ENCODE measurements at places on chromosomes 12 and 14. TPM values are rescaled to one million over a fixed set of nuclear protein-coding genes. Genes with fewer than 3 reads are reported as not detected.
A peak's percentile ranks its signal among the peaks of the same experiment; 100 is the strongest.

DNA sequence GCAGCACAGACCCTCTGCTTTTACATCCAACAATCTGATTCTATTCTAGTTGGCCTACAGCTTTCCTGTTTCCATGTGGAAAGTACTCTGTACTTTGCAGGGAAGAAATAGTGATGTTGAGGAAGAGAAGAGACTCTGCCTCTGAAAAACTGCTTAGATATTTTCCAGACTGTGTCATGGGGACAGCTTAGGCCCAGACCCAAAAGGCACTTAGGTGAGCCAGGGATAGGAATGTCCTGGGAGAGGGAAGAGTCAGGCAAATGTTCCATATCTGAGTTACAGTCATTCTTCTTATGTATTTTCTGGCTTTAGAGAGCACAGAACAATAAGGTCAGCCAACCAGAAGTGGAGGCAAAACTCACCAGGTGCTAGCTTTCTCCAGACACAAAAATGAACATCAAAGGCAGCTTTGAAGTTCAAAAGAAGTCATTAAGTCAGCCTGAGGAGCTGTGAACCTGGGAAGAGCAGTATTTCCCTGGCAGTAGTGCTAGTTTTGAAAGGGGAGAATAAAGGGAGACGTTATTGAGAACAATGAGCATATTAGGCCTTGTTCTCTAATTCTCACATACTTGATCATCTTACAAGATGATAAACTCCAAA, 199.7 kb upstream of the LMNTD1 start:
- DNase-seq: peak; percentile 16

DNA sequence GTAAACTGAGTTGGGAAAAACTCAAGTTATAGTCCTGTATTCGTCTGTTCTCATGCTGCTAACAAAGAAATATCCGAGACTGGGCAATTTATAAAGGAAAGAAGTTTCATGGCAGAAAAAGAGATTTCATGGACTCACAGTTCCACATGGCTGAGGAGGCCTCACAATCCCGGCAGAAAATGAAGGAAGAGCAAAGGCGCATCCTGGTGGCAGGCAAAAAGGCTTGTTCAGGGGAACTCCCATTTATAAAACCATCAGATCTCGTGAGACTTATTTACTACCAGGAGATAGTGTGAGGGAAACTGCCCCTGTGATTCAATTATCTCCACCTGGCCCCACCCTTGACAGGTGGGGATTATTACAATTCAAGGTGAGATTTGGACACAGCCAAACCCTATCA, 292.6 kb upstream of the SYT1 start:
- DNase-seq: peak; percentile 9

DNA sequence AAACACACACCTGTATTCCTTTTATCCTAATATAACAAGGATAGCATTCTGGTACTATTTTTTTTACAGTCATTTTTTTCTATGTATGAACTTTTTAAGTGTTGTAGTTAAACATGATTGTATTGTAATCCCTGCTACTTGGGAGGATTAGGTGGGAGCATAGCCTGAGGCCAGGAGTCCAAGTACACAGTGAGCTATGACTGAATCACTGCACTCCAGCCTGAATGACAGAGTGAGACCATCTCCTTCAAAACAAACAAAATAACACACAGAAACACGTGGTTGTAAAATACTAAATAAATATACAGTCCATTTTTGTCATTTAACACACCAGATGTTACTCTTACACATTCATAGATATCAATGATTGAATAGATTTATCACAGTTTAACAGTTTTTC, 56.9 kb downstream of the MAP4K5 start:
- peak; percentile 8 for DNase-seq

DNA sequence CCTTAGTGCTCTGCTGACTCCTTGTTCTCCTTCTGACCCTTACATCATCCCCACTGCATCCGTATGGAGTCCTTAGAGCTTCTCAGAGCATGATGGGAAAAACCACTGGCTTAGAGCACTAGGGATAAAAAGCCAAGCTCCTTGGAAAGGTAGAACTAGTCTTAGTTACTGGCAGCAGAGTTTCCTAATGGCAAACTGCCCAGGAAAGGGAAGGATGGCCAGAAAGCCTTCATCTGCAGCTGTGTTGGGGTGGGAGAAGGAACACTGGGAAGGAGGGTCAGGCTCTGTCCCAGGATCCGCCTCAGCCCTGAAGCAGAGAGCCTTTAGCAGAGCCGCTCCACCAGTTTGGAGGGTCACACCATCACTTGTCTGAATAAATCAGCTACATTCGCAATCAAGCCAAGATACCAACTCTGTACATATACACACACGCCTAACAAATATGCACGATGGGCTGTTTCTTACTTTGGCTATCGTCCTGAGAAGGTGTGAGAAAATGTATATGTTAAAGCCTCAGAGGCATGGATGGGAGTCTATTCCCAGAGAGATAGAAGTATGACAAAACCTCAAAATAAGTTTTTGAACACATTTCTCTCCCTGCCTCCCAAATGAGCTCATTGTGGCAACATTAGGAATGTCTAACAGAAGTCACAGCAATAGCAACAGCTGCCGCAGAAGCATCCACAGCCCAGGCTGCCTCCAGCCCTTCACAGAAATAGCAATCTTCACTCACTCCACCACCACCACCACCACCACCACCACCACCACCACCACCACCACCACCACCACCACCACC, 18.6 kb upstream of the GALNT8 start:
- no peak for DNase-seq

The DCN gene
- not detected for total RNA-seq
